ENCODE measurements at places on chromosomes 6 and 20.
A peak's percentile ranks its signal among the peaks of the same experiment; 100 is the strongest.

GRCh38 chr6:140897804-140898573 is 1234.7 kb upstream of the GJE1 start:
- ATAC-seq, result peak; percentile 88

- ATAC-seq, result no peak
Measured at GRCh38 chr6:45109551-45109950, 218.6 kb upstream of the RUNX2 start.

DNA sequence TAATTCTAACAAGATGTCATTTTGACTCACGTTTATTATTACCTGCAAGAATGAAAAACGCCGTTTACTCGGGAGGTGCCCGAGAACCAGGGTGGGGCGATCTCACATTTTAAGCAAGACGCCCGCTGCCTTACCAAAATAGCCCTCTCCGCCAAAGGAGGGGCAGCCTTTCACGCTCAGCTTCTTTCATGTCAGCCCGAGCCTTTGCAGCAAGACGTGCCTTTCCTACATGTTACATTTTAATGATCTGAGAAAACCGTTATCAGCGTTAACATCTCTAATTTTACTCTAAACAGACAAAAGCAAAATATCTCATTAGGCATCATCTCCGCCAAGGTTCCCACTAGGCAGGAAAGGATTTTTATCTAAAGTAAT is 2.0 kb downstream of the BACH2 start:
- ATAC-seq, result no peak

GRCh38 chr20:4635781-4636180 is 85.9 kb upstream of the PRND start:
- no peak for ATAC-seq

DNA sequence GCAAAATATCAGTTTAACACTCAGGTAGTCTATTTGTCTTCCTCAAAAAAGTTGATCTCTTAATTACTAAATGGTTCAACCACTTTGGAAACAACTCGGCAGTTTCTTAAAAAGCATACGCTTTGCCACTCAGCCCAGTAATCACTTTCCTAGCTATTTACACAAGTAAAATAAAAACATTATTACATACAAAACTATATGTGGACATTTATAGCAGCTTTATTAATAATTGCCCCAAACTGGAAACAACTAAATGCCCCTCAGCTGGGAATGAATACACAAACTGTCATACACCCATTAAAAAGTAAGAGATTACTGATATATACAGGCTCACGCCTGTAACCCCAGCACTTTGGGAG is 7.4 kb downstream of the EEF1A1 start:
- peak; percentile 7 for ATAC-seq

DNA sequence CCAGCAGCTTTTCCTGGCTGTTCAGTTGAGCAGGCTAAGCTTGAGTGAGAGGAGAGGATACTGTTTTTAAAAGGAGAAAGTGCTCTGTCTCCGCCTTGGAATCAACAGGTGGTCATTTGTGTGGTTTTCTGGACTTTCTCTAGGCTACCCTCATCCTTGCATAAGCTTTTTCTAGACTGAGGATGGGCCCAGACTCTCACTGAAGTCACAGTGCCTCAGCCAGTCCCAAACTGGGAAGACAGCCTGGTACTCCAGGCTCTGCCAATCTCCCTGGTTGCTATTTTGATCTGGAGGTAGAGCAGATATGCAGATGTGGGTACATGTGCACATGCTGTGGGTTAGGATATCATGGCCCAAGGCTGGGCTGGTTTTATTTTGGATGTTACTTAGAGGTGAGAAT is 7.0 kb downstream of the SCUBE3 start:
- ATAC-seq, result no peak

Measured in SK-N-SH treated with all-trans-retinoic acid at 6 μM for 48 hours (cell line).